G401 (cell line): ENCODE measurements at places on chromosomes 4 and X.

DNA sequence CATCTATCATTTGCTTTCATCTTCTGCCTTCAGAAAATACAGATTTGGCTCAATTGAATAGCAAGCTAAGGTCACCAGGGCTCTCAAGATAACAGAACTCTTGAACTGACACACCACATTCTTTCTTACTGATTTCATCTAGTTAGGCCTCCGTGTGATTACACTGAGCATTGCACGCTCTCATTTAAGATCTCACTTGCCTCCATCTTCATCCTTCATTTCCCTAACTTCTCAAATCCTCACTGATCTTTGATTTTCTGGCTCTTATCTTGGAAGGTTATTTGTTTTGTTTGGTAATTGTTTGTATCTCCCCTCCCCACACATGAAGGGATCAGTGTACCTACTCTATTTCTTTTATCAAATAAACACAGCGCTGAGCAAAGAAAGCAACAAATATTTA lies 47.7 kb downstream of the MANBA start:
- DNase-seq = no peak

GRCh38 chr4:155079871-155080270 lies 128.6 kb upstream of the NPY2R start:
- DNase-seq = no peak

DNA sequence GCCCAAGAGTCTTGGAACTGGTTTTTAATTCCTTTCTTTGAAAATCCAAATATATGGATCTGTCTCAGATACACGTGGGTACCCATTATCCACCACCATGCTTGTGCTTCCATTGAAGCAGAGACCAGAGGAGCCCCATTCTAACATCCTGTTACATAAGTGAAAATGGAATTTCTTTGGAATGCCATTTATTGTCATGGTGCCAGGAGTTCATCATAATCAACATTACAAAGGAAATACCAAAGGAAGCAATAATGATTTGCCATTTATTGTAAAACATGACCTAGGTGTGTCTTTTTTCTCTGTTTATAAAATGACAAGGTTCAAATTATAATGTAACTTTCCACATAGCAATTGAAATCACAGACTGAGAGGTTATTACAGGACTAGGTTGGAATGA lies 61.7 kb downstream of the PALLD start:
- no peak for DNase-seq

DNA sequence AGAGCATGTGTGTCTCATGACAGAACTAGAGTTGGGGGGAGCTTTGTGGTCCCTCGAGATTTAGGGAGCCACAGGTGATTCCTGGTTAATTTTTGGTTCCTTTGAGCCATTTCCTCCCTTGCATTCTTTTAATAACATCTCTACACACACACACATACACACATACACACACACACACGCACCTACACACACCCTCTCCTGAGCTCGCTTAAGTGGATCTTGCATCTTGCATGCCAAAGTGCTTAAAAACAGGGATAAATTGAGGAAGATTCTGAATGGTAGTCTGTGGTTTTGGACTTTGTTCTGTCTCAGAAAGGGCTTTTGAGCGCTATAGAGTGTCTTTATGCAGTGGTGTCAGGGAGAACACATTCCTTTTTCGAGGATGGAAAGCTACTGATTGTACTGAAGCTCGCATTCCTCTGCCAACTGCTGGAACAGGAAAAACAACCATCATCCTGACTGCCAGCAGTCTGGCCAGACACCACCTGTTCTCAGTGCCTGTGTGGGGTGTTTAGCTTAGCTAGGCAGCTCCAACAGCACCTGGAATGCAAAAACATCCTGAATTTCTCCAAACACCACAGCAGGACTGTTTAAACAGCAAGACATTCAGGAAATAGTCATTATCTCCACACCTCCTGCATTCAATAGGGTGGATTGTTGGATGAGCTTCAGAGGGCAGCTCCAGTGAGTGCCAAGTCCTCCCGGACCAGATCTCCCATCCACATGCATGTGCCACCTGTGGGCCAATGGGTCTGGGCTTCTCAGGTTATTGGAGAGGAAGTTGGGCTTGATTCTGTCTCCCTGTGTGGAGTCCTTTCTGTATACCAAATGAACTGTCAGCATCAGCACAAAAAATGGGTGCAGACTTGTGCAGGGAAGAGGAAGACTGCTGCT lies 21.9 kb upstream of the IGFBP7 start:
- DNase-seq = peak; percentile 12

- DNase-seq = no peak
Measured at GRCh38 chr4:1798580-1799386, 5.7 kb downstream of the FGFR3 start.

GRCh38 chr4:148166132-148166591 lies 276.1 kb downstream of the NR3C2 start:
- DNase-seq = no peak

GRCh38 chrX:21167494-21167893 lies 206.7 kb upstream of the CNKSR2 start:
- no peak for DNase-seq

- no peak for DNase-seq
Measured at GRCh38 chr4:7857238-7857701, 82.4 kb downstream of the AFAP1 start.
